Fibroblast of the aortic adventitia (primary cell): ENCODE measurements at places on chromosomes 3 and 15. TPM values are rescaled to one million over a fixed set of nuclear protein-coding genes. Genes with fewer than 3 reads are reported as not detected.

The EHHADH gene
- total RNA-seq, result 4.3 and 11.7 TPM in 2 replicates

- peak; percentile 16 for DNase-seq
These were observed 18.9 kb downstream of the GHRL start for GRCh38 chr3:10273702-10274305.

DNA sequence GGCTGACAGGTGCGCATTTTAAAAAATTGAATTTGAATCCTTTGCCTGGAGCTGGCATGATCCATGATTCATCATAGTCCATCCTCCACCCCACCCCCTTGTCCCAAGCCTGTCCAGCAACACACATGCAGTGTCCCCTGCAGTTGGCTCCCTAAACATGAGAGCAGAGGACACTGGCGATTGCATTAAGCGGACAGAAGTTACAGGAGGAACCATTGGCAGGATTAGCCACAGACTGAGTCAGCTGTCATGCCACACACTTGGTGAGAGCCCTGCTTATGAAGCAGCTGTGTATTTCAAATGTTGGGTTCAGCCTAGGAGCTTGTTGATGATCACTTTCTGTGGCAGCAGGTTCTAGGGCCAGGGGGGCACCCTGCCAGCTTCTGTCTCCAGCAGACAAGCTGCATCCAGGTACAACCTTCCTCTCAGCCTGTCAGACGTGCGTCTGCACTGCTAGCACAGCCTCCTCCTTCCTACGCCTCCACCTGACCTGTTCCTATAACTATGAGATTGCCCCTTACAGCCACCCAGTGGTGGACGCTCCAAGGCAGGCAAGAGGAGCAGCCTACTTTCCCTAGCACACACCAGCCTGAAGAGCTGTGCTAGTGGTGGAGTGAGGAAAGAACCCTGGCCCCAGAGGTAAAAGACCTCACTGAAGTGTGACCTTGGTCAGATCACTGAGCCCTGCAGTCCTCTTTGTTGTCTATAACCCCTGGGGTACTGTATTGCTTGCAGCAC is 121.9 kb downstream of the SLCO3A1 start:
- no peak for DNase-seq

GRCh38 chr3:111810909-111811308 is 48.2 kb upstream of the PHLDB2 start:
- DNase-seq, result peak; percentile 83

DNA sequence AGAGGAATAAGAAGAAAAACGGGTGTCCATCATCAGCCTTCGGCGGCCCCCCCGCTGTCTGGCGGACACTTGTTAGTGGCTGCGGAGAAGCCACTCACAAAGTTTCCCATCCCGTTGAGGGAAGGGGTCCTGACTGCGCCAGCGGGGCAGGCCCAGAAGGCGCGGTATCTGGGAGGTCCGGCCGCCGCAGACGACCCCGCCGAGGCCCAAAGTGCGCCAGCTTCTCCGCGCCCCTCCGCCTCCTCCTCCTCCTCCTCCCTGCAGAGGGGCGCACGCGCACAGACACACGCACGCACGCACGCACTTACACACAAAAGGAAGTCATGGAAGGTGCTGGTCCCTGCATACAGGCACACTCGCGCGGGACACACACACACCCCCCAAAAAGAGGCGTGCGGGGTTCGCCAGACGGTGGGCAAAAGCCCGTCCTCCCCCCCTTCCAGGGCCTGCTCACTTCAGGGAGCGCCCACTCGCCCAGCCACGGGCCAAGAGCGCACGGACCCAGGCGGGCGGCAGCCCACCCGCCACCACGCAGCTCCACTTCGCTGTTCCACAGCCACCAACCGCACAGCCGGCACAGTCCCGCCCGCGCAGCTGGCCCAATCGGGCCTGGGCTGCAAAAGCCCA is 18.0 kb downstream of the ZNF148 start:
- peak; percentile 43 for DNase-seq
